ENCODE measurements at places on chromosomes 6 and 20.
A peak's percentile ranks its signal among the peaks of the same experiment; 100 is the strongest.

DNA sequence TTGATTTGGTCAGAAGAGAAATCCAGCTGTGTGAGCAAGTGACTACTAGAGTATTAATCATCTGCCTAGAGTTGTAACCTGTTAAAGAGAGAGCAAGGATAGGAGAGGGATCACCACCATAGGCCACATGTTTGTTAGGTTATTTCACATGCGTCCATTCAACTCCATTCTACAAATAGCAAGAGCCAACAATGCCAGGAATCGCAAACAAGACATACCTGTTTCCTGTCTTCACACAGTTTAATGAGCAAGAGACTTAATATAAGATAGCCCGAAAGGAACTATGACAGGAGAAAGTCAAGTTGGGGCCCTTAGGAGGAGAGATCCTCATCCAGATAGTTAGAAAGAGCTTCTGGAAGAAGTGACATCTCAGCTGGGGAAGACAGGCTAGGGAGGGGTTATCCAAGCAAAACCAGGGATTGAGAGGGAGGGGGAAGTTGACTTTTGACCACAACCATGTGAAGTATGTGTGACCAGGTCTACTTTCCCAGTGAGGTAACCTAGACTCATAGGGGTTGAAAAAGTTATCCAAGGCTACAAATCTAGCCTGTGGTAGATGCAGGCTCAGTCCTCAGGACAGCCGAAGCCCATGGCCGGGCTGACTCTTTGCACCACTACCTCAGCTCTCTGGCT, 147.4 kb downstream of the ALDH8A1 start:
- DNase-seq: no peak

- DNase-seq: no peak
Observed at GRCh38 chr6:21611485-21611884, 17.9 kb downstream of the SOX4 start.

GRCh38 chr6:89146718-89147700, 1.2 kb downstream of the PM20D2 start:
- peak; percentile 16 for DNase-seq

DNA sequence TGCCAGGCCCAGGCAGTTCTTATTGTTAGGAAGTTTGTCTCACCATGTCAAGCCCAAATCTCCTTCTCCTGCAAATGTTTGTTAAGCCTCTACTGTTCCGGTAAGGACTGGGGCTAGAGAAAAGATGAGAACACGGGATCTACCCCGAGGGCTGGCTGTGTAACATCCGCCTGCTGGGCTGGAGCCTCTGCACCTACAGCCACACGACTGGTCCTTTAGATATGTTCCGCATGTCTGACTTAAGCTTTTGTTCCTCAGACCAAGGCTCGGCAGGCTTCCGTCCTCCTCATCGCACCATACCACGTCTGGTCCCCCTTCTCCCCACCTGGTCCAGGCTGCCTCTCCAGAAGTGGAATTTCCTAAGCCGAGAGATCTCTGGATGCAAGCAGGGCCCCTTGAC, 2.6 kb downstream of the GHRH start:
- no peak for DNase-seq

GRCh38 chr6:14612016-14612980, 494.7 kb downstream of the CD83 start:
- DNase-seq: no peak

DNA sequence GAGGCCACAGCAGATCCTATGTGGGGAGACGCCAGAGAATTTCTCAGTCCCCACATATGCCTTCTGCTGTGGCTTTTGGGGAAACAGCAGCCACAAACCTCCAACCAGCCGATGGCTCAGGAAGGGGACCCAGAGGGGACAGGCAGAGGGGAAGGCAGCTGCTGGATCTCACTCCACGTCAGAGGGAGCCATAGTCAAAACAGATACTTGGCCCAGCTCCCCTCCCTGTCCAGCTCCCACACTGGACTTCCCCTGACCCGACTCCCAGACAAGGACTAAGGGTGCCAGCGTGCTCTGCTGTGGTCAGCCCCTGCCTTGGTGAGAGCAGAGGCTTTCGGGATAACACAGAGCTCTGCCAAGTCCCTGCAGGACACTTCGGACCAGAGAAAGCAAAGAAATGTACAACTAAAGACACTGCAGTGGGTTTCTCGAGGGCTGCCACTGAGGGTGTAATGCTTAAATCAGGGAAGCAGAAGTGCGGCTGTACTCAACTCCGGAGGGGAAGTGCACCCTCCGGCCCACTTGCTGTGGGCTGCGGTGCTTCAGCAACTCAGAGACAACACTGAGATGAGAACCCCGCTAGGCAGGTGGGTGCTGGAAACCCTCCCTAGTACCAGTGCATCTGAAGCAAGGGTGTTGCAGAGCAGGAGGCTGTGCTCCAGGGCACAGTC, 47.2 kb downstream of the RRBP1 start:
- peak; percentile 73 for DNase-seq

DNA sequence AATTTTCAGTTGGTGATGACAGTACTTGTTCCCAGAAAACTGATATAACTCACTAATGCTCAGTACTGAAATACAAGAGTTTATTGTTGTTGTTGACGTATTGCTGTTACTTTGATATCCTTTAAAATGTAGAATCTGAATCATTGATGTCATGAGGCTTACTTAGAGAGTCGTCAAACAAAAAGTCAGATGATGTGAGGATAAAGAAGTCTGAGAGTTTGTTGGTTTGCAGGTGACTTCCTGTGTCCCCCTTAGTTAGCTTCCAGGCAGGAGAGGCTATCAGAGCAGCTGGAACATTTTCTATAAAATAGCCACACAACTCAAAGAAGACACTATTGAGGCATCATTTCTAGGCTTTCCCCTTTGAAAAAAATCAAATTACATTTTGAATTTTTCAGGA, 97.9 kb downstream of the ADGRG6 start:
- no peak for DNase-seq

- no peak for DNase-seq
Observed at GRCh38 chr6:101126501-101126900, 245.4 kb upstream of the ASCC3 start.

GRCh38 chr20:46677608-46678007, 11.6 kb downstream of the TP53RK start:
- DNase-seq: no peak

Measured in Ammon's horn (tissue), 1 donor.